Cortex of kidney (tissue), 1 donor: ENCODE measurements at places on chromosomes 11 and 22.

DNA sequence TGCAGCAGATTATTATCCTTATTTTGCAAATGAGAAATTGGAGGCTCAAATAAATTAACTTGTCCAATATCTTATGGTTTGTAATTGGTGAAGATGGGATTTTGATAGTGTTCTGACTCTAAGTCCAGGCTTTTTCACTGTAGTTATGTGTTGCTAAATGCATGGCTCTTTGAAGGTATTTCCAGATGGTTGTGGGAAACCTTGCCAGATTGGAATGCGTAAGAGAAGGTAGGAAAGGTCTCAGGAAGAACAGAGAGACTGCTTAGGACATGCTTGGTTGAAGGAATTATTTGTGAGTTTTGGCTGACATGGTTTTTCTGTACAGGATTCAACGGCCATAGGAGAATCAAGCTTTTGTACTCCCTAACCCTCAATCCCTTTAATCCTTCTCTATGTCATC lies 108.6 kb downstream of the STIM1 start:
- DNase-seq: no peak

GRCh38 chr11:9130297-9130696 lies 38.9 kb upstream of the SCUBE2 start:
- no peak for DNase-seq

DNA sequence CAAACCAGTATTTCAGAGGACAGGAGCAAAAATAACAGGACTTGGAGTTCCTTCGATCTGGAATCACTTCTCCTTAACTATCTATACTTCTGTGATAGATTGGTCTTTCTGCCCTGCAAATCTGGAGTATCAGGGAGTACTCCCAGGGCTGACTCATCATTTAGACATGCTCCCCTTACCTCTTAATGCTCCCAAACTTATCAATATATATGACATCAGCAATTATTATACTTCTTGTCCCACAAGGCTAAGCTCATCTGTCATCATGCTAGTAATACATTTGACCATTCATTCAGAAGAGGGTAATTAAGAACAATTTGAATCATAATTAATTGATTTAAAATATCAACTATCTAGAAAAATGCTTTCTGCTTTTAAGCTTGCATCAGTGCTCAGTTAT lies 163.8 kb downstream of the SWAP70 start:
- no peak for DNase-seq

DNA sequence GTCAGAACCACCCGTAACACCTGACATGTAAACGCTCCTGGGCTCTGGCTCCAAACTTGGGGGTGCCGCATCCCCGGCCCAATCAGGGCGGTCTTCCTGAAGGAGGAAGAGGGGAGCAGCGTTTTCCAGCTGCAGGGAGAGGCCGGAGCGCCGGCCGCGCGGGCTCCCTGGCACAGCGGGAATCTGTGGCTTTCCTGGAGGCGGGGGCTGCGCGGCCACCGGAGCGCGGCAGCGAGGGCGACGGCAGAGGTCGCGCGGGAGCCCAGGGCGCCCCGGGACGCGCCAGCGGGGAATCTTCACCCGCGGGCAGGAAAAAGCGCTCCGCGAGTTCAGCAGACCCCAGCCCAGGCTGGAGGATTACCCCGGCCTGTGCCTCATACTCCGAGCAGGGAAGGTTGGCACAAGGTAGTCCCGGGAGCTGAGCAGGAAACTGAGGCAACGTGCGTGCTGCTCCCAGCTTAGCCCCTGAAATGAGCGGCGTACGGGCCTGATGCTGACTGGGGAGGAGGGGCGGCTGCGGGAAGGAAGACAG lies 600 bp upstream of the ESAM start:
- no peak for DNase-seq

GRCh38 chr11:71171576-71171975 lies 80.8 kb downstream of the SHANK2 start:
- no peak for DNase-seq

DNA sequence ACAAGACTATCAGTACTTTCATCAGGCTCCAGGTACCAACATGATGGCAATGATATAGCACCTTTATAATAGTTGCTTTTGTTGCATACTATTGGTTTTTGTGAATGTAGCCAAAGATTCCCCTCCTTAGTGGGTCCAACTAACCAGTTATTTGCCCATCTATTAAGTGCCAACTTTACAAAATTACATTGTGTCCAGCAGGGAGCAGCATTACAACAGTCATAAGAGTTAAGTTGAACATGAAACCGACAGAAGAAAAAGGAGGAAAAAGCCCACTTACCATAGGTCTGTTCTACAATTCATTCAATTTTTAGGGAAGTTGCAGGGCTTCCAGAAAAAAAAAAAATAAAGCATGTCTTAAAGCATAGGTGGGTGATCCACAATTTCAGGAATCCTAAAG lies 21.6 kb downstream of the IMMP1L start:
- DNase-seq: no peak

GRCh38 chr11:121841487-121842191 lies 274.4 kb downstream of the BLID start:
- no peak for DNase-seq

- DNase-seq: no peak
Measured at GRCh38 chr11:44608991-44609782, 43.7 kb downstream of the CD82 start.

- no peak for DNase-seq
Measured at GRCh38 chr11:73414977-73415651, 38.9 kb downstream of the RELT start.

DNA sequence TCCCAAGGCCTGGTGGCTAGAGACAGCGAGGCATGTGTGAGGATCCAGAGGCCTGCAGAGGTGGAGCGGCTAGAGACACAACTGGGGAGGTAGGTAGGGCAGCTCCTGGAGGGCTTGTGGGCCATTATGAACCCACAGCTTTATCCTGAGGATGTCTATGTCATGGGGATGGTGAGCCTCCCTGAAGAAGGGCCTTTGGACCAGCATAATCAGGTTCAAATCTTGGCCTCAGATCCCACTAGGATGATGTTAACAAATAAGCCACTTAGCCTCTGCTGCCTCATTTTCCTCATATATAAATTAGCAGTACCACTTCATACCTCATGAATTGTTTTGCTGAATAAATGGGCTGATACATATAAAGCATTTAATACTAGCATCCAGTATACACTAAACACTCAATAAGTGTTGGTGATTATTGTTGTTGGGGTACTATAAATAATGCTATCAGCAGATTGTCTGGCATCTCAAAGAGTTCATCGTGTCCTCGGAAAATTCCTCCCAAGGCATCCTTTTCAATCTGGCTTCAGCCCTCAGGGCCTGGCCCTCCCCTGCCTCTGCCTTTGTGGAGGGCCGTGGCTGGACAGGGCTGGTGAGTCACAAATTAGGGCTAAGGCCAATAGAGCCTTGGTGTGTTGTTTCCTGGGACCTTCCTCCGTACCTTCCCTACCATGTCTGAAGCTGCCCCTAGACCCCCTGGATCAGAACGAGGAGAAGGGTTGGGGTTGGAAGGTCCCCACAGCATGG lies 30.9 kb upstream of the LRRC32 start:
- no peak for DNase-seq

DNA sequence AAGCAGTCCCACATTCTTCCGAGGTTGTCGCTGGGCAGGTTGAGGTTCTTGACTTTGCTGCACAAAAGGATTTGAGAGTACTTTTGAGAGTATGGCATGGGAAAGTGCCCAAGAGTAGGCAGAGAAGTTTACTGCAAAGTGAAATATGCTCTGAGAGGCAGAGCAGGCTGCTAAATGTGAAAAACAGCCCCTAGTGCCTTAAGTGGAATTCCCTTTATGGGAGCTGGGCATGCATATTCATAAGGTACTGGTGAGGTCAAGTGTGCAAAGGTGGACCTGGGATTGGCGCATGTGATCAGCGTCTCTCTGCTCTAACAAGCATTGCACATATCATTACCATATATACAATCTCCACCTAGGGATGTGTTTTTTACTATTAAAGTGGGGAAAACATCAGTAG lies 12.0 kb upstream of the APOL4 start:
- DNase-seq: no peak

- no peak for DNase-seq
Measured at GRCh38 chr22:42158456-42159132, 28.0 kb upstream of the CYP2D6 start.

DNA sequence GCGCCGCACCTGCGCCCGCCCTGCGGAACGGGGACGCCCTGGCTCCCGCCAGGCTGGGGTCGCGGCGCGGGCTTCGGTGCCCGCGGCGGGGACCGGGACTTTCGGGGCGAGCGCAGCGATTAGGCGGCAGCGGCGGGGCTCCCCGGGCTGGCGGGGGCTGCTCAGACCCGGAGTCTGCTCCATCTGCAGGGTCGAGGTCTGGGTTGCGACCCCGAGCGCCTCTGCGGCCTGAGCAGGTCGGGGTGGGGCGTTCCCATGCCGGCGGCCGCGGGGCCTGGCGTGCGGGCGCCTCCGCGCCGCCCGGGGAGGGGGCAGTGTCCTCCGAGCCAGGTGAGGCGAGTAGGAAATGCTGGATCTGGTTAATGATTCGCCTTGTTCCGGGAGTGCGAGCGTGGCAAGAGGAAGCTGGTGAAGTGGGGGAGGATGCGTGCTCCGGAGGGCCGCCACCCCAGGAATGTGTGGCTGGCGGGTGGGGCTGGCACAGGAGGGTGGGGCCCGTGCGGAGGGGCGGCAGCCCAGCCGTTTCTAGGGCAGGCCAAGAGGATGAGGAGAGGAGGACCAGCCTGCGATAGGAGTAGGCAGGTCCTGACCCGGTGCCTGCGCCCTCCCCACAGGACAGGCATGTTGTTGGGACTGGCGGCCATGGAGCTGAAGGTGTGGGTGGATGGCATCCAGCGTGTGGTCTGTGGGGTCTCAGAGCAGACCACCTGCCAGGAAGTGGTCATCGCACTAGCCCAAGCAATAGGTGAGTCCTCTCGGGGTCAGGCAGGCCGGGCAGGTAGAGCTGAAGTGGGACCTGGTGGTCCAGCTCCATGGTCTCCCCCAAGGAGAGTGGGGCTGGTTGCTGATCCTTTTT lies 606 bp downstream of the RASSF7 start:
- DNase-seq: no peak

DNA sequence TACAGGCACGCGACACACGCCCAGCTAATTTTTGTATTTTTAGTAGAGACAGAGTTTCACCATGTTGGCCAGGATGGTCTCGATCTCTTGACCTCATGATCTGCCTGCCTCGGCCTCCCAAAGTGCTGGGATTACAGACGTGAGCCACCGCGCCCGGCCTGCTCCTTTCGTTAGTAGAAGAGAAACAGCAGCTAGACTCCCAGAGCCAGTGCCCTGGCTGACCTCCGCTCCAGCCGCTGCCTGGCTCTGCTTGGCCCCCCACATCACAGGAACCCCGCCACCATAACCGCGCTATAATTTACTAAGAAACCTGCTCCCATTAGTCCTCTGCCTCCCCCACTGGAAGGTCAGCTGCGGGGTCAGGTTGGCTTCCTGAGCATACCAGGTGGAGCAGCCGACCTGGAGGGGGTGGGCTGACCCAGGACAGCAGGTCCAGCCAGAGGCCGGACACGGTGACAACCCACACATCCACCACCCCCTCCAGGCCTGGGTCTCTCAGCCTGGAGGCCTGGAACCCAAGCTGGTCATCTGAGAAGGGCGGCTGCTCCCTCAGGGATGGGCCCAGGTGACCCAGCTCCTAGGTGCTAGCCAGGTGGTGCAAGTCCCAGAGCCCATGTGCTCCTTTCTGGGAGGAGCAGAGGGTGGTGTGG lies 7.5 kb upstream of the POLDIP3 start:
- no peak for DNase-seq

- DNase-seq: no peak
Measured at GRCh38 chr22:17120281-17120680, 879 bp downstream of the TMEM121B start.

DNA sequence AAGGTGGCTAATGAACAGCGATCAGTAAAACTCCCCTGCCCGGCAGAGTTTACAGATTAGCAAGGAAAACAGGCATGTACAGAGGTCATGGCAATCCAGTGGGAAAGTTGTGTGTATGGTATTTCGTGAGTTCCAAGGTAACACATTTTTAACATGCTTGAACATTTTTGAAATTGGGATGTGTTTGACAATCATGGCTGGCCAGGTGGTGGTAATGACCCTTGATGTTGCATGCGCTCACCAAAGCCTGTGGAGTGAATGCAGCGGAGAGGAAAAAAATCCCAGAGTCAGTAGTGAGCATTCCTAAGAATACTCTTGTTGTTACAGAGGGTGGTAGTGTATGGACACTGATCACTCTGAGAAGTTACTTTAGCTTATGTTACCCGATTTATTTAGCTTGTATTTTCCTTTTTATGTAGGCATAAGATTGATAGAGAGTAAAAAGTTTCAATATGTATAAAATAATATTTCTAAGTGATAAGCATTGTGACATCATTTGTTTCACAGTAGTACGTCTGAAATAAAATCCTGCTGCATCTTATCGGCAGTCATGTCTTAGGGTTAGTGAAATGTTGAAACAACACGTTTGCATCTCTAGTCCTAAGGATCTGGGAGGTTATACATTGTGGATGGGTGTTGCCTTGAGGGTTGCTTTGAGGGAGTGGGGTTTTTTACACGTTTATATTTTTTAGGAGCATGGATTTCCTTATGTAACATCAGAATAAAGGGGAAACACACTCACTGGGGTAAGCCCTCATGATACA lies 8.7 kb downstream of the TEAD1 start:
- DNase-seq: no peak

DNA sequence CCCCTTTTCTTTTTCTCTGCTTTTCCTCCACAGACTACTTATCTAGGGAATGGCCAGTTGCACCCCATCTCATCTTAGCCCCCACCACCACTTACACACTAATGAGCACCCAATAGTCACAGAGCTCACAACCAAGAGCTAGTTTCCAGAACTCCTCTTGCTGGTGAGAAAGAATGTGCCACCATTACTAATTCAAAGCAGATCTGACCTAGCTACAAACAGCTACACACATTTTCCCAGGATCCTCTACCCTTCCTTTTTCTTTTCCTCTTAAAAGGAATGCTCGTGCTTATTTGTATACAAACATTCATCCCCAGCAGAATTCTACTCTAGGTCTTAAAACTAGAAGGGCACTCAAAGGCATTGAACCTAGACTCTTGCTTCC lies 136.8 kb downstream of the CD44 start:
- no peak for DNase-seq

GRCh38 chr22:19070397-19071169 lies 51.6 kb downstream of the DGCR2 start:
- DNase-seq: no peak

- DNase-seq: no peak
Measured at GRCh38 chr11:33329705-33330329, 72.6 kb downstream of the HIPK3 start.

- no peak for DNase-seq
Measured at GRCh38 chr11:130227373-130227772, 67.8 kb downstream of the ST14 start.

- no peak for DNase-seq
Measured at GRCh38 chr11:34300026-34300925, 57.5 kb downstream of the ABTB2 start.

DNA sequence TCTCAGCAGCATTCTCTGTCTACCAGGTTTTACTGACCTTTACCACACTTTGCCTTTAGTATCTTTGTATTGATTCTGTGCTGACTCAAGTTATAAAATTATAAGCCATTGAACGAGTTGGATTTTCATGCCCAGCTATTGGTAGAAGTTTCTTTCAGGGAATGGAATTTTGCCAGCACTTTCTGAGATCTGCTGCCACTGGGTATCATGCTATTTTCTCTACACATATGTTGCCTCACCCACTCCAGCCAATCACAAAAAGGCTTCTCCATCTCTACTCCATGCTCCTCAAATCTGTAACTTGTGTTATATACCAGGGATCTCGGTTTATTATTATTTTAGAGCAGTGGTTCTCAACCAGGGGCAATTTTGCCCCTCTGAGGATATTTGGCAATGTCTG lies 25.2 kb downstream of the C11orf96 start:
- no peak for DNase-seq
